ENCODE measurements at places on chromosomes 4 and X.
A peak's percentile ranks its signal among the peaks of the same experiment; 100 is the strongest.

DNA sequence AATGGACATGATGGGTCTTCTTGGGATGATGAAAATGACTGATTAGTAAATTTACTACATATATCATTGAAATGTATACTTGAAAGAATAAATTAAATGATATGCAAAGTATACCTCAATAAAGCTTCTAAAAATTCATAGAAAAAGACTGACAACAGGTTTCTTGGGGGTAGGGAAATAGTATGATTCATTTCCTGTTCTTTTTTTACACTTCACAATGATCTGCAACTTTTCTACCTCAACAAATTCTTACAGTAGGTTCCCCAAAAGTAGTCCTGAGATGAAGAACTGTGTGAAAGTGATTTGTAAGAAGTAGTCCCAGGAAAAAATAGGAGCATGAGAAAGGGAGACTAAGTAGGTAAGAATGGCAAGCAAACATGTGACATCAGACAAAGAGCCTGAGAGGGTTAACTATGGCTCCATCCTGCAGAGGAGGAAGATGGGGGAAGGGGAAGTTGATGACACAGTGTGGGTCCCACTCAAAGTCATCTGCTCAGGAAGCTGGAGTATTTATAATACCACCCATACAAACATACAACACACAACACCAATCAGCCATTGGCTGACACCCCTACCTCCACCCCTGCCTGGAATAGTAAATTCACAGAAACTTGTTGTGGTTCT lies 73.9 kb downstream of the ARHGAP6 start:
- DNase-seq = no peak

DNA sequence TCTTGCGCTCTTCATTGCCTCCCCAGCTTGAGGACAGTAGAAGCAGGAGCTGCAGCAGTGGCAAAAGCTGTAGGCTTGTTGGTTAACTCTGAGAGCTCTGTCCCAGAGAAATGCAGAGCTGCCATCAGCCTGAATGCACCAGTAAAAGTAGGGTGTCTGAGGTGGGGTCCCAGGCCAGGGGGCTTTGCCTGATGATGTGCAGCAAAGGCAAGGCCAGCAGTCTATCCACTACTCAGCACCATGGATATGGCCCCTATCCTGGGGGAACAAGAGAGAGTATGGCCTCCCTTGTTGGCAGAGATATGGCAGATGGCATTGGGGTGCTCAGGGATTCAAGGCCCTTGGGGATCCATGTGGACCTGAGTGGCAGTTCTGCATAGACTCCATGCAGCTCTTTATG lies 180.2 kb downstream of the HMGN5 start:
- no peak for DNase-seq

DNA sequence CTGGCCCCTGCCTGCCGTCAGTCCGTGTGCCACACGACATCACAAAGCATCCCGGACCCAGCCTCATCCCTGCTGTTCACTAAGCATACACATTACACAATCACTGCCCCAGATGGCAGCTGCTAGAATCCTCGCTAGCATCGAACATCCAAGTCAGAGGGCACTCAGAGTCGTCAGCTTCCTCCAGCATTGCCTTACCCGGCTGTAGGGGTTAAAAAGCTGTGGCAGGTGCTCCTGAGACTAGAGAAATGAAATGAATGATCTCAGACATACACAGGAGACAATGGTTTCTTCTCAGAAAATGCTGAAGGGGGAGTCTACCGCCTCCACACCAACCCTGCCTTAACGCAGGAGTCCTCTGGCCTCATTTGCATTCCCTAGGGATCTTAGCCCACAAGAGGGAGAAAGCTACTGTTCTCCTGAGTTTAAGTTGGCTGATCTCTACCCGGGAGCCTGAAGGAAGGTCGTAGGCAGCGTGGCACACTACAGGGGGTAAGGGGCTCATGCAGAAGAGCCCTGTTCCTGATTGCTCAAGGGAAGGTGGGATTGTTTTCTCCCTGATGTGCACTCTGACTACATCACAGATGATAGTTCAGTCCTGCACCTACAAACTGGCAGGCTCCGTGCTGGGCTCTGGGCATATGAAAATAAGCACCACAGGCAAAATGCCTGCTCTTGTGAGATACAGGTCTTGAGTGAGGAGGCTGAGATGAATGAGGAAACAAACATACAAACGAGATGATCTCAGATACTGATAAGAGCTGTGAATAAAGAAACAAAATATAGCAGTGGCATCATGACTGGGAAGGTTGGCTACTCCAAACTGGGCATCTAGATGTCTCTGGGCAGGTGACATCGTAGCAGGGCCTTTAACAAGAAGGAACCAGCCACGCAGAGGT lies 2.6 kb upstream of the KIAA0232 start:
- DNase-seq = peak; percentile 70

DNA sequence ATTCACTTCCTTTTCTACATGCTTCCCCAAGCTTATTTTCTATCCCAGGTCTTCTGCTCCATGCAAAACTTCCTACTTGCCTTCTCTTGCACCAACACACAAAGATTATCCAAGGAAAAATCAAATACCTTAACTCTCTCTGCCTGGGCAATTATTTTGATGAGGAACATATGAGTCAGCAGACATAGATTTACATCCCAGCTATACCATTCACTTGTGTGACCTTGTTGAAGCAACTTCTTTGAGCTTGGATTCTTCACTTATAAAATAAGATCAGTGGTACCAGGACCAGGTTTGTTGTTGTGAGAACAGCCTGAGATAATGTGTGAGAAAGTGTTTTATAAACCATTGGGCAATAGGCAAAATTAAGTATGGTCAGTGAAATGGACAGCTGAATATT lies 39.1 kb upstream of the TMEM192 start:
- DNase-seq = no peak

- no peak for DNase-seq
These were observed 119.0 kb upstream of the BMP3 start for GRCh38 chr4:80911458-80911857.

DNA sequence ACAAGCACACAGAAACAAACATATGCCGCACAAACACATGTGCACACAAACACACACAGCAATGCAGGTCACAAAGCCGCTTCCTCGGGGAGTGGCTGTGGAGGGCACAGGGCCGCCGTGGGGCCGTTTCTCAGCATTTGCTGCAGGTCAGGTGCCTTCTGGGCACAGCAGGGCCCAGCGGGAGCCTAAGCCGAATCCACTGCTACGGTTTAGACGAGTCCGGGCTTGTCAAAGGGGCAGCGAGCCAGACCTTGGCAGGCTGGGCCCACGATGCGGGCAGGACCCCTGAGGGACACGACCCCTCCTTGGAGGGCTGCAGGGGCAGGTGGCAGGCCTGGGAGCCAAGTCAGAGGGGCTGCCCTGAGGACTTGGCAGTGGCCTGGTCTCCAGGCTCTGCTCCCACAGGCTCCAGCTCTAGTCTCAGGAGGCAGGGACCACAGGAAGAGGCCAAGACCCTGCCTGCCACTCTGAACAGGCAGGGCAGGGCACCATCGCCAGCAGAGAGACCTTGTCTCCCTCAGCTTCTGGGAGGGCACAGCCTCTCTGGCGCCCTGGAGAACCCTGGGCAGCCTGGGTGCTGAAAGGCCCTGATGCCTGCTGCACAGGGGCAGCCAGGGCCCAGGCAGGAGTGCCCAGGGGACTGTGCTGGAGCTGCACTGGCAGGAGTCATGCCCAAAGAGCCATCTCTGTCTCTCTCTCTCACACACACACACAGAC lies 5.5 kb upstream of the ATP2B3 start:
- DNase-seq = no peak

DNA sequence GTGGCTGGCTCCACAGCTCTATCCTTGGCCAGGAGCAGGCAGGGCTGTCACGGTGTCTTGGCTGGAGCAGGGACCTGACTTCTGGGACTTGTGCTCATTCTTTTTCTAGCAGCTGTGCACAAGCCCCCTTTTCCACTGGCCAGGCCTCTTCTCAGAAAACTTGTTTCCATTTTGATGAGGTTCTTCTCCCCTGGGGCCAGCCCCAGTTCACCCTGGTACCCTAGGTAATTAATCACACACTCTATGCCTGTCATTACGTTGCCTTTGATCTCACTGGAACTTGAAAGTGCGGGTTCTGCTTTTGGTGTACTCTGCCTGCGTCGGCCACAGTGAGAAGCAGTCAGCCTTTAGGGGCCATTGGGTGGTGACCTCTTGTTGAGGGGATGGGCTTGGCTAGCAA lies 26.6 kb downstream of the DRD5 start:
- DNase-seq = no peak

DNA sequence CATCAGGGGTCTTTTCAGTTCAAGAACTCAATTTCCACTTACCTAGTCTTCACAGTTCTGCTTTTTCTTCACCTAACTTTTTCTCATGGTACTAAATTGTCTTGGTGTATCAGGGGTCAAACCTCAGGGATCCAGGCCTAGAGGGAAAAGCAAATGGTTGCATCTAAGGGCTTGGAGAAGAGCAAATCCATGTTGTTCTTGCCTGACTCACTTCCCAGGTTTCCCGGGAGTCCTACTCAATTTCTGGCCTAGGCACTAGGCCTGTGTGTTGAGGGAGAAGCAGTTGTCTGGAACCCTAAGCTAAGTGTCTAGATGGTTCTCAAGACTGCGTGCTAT lies 191.9 kb upstream of the STK26 start:
- no peak for DNase-seq

DNA sequence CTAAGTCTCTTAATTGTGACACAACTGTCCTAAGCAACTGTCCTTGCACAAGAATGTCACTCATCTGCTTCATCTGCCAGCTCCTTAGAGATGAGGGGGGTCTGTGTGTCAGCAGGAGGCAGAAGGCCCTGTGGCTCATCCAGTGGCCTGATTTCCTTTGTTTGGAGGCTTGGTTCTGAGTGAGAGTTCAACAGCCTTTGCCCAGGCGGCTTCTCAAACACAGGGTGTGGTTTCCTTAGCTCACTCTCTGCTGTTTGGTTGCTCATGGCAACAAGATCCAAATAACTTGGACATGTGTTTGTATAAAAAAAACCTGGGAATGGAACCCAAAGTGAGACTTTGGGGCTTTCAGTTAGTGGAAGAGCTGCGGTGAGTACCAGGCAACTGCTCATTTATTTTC lies 46.6 kb downstream of the MAP7D3 start:
- no peak for DNase-seq

GRCh38 chr4:170138580-170139194 lies 48.9 kb upstream of the AADAT start:
- DNase-seq = peak; percentile 85

- DNase-seq = no peak
These were observed 7.7 kb downstream of the GAK start for GRCh38 chr4:924107-925096.

GRCh38 chr4:150123087-150123486 lies 44.8 kb downstream of the DCLK2 start:
- DNase-seq = no peak

DNA sequence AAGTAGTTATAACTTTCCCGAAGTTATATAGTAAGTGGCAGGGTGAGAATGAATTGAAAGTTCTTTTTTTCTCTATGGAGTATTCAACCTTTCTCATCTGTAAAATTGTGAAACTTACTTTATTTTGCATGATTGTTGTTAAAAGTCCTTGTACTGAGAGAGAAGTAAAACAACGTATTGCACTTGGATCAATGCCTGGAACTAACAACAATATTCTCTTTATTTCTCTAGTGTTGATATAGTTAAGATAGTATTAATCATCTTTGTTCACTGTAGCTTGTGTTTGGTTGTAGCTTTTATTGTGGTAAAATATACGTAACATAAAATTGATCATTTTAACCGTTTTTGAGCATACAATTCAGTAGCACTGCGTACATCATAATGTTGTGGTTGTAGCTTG lies 48.7 kb downstream of the STIM2 start:
- no peak for DNase-seq

GRCh38 chrX:128078545-128078944 lies 26.3 kb upstream of the ACTRT1 start:
- DNase-seq = no peak

DNA sequence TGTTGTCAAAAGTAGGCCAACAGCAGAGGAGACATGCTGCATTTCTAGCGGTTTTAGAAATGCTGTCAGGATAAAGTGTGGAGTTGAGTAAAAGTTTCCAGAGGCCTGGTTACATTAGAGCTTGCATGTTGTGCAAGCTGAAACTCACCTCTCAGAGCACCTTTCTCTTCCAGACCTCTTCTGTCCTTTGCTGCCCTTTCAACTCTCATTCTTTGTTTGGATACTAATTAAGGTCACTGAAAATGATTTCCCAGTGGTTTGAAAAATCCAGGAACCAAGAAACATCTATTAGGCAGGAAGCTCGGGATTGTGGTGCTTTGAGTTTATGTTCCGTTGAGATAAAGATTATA lies 426.6 kb downstream of the MAPK10 start:
- DNase-seq = no peak

- no peak for DNase-seq
These were observed 744.6 kb upstream of the IGFBP7 start for GRCh38 chr4:57854748-57855147.

GRCh38 chrX:128650326-128650725 lies 598.1 kb upstream of the ACTRT1 start:
- no peak for DNase-seq

- DNase-seq = no peak
These were observed 4.0 kb downstream of the LAP3 start for GRCh38 chr4:17580969-17581368.

- peak; percentile 58 for DNase-seq
These were observed at the start of gene BMP3 for GRCh38 chr4:81030061-81030980. Gene BMP3, plus strand, starts transcription at chr4:81030708. Its CDS starts 577 bp downstream, at chr4:81031285.

- no peak for DNase-seq
These were observed 331.8 kb upstream of the TENM3 start for GRCh38 chr4:181911420-181911819.

DNA sequence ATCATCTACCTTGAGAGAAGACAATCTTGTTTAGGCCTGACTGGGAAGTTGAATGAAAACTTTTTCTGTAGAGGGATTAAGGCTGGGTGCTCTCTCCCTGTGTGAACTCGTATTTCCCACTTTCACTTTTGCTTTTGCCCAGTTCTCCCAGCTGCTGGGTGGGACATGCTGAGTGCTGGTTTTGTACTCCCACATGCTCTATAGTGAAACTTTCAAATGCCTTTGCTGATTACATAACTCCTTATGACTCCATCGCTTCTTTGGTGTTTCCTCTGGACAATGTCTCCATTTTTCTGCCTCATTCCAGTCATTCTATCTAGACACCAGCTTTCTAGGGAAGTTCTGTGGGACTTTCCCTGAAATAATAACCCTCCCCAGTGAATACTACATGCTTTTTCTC lies 100.5 kb downstream of the CLNK start:
- DNase-seq = no peak

GRCh38 chr4:155367608-155368007 lies 9.2 kb downstream of the MAP9 start:
- no peak for DNase-seq

DNA sequence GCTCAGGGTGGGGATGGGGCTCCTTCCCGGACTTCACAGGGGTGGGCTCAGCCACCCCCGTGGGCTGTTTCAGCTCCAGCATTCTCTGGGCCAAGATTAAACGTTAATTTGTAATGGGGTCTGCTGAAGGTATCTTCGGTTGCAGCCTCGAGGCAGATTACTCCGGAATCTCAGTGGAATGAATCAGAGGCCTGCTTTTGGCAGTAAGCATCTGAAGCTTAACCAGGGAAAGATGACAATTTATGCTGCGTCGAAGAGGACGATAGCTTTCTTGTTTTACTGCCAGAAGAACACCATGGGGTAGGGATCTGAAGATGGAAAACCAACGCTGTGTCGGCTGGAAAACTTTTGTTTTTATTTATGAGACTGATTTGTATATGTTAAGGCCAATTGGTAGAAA lies 129.2 kb upstream of the MSX1 start:
- DNase-seq = no peak

- DNase-seq = no peak
These were observed 161.6 kb downstream of the PDGFRA start for GRCh38 chr4:54390670-54391069.
